ENCODE measurements at places on chromosomes 5 and 9.
A peak's percentile ranks its signal among the peaks of the same experiment; 100 is the strongest.

GRCh38 chr9:10232352-10232930 lies 380.4 kb downstream of the PTPRD start:
- no peak for DNase-seq

DNA sequence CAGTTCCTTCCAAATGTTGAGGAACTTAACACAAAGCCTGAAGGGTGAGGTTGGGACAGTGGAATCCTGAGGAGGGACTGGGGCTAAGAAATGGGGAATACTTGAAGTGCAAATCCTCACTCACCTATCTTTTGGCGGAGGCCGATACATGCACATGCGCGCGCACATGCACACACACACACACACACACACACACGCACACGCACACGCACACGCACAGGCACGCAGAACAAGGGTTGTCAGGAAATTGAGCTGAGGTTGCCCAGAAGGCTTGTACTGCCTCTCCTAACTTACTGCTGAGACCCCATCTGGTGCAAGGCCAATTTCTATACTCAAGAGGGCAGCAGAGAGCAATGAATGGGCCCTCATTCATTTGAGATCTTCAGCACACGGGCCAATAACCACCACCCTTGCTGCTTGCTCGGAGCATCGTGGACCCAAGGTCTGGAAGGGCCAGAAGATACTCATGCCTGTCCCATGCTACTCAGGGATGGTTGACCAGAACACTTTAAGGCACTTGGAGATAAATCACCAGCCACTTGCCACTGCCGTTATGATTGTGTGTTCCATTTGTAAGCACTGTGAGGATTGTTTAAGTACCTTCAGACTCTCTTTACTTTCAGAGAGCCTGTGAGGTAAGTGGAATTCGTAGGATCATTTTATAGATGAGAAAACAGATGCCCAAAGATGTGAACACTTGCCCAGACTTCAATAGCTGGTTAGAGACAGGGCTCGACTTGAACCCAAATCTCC lies 21.5 kb downstream of the BTF3 start:
- peak; percentile 83 for DNase-seq

DNA sequence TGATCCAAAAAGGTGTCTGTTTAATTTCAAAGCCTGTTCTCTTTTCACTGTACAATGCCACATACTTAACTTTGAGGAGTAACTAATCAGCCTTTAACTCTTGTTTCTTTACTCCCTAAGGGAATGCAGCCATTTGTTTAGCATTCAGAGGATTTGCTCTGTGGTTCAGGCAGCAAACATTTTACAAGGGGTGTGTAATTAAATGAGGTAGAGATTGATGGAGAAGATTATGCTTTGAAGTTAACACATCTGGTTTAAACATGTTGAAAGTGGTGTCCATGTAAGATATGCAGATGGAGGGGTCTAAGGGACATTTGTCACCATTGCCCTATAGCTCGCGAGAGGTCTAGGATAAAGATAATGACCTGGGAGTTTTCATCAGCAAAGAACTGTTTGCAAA lies 41.9 kb downstream of the TMEM215 start:
- no peak for DNase-seq

GRCh38 chr9:5442400-5443011 lies 4.8 kb upstream of the PLGRKT start:
- peak; percentile 58 for DNase-seq

- DNase-seq: no peak
Observed at GRCh38 chr9:119307471-119307870, 61.8 kb downstream of the BRINP1 start.

DNA sequence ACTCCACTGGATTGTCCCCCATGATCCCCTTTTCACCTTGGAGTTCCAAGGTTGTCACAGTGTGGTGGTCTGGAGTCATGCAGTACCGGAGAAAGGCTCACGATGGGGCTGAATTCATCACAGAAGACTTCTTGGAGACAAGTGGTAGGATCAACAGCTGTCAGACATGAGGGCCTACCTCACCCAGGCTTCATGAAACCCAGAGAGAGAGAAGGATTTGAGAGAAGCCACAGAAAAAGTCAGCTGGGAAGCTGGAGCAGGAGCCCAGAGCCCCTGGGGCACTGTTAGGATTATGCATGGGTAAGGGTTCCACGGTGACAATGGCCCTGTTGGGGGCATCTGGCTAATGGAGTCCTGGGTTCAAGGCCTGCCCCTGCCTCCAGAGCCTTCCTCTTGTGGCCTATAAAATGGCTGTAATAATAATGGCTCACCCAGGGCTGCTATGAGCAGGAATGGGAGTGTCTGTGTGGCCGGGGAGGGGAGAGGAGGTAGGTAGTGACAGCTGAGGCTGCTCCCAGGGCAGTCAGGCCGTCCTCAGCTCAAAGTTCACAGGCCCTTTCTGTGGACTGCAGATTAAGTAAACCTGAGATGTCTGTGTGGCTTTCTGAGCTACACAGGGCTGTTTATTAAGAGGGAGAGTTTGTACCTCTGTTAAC lies 910 bp downstream of the TRIM14 start:
- DNase-seq: peak; percentile 33

DNA sequence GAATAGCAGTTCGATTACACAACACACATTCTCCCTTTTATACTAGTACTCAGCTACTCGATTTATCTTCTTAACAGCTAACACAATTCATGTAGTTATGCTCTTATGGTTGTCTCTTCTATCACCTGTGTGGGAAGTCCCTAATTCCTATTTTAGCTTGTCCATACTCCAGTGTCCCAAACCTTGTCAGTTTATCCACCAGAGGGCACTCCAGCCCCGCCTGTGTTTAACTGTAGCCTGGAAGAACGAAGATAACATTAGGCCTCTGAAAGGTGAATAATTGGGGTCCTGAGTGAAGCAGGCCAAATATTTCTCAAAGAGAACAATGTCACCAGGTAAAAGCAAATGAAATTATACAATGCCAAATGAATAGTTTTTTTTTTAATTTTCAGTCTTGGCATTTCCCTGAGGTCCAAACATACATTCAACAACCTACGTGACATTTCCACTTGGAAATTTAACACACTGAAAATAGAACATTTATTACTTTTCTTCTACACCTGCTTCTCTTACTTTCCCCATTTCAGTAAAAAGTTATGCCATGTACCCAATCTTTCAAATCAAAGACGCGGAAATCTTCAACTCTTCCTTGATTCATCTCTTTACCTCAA lies 560.7 kb downstream of the HTR1A start:
- peak; percentile 29 for DNase-seq

GRCh38 chr9:91001146-91001611 lies 199.6 kb downstream of the SYK start:
- peak; percentile 42 for DNase-seq

DNA sequence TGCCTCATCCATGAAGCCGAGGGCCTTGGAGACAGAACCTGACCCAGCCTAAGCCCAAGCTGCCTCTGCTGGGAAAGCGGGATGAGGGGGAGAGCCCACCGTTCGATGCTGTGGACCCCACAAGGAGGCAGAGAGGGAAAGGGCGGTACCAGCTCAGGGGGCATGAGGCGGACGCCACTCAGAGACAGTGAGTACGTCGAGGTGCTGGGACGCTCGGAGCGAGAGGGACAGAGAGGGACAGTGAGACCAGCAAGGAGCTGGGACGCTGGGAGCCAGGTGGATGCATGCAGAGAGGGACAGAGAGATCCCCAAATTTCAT lies 33.6 kb downstream of the EXD3 start:
- no peak for DNase-seq

- DNase-seq: no peak
Observed at GRCh38 chr9:125466411-125466810, 204.8 kb downstream of the GAPVD1 start.

- DNase-seq: peak; percentile 64
Observed at GRCh38 chr5:127697894-127698600, 5.1 kb upstream of the CCDC192 start.

DNA sequence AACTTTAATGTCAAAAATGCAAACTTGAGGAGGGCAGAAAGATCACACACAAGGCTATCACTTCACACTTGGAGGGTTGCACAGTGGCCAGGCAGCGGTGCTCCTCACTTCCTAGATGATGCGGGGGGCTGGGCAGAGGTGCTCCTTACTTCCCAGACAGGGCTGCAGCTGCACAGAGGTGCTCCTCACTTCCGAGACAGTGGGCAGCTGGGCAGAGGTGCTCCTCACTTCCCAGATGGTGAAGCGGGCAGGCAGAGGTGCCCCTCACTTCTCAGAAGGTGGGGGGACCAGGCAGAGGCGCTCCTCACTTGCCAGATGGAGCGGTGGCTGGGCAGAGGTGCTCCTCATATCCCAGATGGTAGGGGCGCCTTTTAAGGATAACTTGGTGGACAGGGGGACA lies 423.2 kb upstream of the RORB start:
- no peak for DNase-seq

DNA sequence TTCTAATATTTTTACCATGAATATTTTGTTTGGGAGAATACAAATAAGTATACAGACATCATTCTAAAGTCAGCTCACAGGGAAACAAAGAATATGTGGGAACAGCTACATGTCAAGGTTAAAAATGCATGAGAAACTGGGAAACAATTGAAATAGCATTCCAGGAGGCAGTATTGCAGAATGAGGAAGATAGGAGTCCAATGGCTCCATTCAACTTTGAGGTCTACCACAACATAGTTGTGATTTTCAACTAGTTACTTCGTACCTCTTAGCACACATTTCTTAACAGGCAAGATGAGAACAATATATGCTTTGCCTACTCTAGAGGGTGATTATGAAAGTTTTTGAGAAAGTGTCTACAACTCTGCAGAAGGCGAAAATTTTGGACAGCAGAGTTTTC lies 35.2 kb upstream of the CAST start:
- peak; percentile 93 for DNase-seq

DNA sequence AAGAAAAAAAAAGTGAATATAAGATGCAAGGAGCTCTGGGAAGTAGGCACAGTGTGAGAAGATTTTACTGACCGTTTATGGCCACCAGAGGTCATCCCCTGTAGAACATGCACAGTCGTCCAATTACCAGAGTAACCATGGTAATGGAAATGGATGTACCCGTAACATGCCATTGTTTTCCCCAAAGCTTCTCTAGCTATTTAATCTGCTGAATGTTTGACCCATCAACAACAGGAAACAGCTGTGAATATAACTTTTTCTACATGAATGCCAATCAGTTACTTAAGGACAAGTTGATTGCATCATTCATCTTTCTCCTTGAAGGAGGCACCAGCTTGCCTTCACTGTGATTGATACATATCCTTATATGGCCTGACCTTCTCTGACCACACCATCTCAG lies 1967.0 kb upstream of the CDH9 start:
- DNase-seq: no peak

- no peak for DNase-seq
Observed at GRCh38 chr9:114465906-114466900, 39.1 kb downstream of the WHRN start.

DNA sequence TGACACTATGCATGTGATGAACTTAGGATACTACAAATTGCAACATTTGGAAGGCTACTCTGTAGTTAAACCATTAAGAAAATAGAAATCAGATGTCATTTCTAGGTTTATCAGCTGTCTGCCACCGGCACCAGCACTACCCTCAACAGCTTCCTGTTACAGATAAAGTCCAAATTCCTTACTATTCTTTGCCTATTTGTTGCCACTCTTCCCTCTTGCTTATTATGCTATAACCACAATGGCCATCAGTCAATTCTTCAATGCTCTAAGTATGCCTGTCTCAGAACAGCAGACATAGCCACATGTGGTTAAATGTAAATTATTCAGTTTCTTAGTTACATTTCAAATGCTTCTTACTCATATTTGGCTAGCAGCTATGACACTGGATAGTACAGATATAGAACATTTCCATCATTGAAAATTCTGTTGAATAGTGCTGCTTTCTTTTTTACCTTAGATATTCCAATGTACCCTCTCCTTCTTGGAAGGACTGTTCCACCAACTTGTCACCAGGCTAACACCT lies 21.0 kb downstream of the DHX29 start:
- DNase-seq: no peak

DNA sequence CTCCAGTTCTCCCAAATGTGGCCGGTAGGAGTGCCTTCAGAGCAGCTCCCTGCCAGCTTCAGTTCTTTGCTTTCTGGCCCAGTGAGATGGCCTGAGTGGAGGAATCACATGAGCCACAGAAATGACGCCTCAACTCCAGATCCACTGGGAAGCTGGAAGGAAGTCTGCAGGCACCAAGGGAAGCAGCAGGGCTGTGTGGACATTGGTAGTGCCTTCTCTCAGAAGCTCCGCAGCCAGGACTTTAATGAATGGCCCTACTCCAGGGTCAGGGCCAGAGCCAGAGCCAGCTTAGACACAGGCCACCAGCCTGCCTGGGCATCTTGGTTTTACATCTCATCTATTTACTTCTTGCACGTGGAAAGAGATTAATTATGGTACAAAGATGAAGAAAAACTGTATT lies 12.0 kb upstream of the PSMB7 start:
- no peak for DNase-seq

GRCh38 chr9:112009656-112010055 lies 113.0 kb downstream of the UGCG start:
- DNase-seq: no peak

DNA sequence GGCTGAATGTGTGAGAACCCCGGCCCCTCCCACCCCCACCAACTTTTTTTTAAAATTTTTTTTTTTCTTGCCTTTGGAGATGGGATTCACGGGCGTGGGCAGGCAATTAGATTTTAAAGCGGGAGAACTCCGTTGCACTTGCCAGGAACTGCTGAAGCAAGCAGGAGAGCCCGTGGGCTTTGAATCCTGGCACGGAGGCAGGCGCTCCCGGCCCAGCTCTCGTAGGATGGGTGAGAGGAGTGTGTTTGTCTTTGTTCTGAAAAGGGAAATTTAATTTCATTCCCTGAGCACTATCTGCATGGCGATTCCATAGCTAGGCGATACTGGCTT lies 54.3 kb upstream of the BOD1 start:
- DNase-seq: no peak

DNA sequence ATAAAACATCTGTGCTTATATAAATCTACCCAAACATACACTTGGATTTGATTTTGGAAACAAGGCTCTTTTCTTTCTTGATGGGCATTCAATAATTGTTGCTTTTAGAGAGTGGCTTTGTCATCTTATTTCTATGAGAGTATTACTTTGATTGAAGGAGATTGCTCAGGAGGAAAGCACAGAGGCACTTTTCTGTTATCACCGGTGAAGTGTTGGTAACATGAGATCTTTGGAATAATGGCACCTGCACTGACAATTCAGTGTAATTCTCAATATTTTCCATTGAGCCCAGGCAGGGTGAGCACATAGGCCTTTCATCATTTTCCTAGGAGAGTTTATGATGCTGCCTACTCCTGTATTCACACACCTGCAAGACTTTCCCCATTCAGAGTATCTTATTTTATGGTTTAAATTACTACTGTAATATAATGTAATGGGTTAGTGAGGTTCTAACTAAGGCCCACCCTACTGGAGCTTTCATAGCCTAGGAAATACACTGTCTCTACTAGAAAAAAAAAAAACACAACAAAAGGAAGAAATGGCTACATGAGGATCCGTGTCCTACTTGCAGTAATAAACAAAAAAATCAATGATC lies 244.3 kb downstream of the DENND1A start:
- DNase-seq: no peak

GRCh38 chr9:125691869-125692268 lies 15.1 kb downstream of the MAPKAP1 start:
- DNase-seq: no peak

- DNase-seq: no peak
Observed at GRCh38 chr9:32524892-32525708, 896 bp downstream of the RIGI start.

GRCh38 chr9:16575986-16576245 lies 294.6 kb downstream of the BNC2 start:
- DNase-seq: no peak
